Heart right ventricle (tissue), 16 donors: ENCODE measurements at places on chromosomes 12 and 14.

DNA sequence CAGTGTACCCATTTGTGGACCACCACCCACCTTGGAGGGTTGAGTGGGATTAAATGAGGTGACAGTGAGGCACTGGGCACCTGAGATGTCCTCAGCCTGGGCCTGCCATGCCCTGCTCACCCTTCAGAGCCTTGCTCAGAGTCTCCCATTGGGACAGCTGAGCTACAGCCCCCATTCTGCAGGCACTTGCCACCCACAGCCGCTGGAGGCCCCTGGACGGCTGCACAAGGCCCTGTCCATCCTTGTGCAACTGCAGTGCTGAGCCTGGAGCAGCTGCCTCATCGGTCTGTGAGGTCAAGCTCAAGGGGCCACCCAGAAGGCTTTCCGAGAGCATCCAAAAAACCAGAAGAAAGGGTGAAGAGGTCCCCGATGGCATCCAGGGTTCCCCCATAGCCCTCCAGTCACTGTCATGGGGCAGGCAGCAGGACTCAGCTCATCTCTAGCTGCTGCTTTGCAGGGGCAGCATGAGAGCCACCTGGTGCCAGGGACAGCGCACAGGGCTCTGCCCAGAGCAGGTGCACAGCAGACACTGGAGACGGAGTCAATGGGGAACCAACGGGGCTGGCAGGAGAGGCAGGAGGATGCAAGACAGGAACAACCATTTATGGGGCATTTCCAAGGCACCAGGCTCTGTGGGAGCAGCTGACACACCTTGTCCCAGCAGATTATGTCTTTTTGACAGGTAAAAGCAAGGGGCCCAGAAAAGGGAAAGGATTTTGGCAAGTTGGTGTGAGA lies 84.6 kb downstream of the ARL6IP4 start:
- no peak for DNase-seq

- DNase-seq = no peak
Measured at GRCh38 chr12:51281202-51281924, 11.1 kb upstream of the SMAGP start.

GRCh38 chr12:65881965-65882413 lies 57.7 kb downstream of the HMGA2 start:
- DNase-seq = peak; percentile 77

DNA sequence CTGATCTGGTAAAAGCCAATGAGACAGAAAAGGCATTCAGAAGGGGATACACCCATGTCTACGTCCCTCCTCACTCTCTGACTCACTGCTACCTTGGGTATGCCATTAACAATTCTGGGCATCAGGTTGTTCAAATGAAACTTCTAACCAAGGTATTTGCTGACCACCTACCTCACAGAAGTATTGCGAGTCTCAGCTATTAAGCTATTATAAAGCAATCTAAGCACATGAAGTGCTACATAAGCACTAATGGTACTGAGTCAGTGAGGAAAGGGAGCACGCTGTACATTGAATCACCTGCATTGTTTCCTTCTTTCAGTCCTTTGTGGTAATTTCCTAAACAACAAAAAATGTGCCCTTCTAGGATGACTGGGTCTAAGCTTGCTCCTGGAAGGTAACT lies 62.8 kb upstream of the CCDC91 start:
- no peak for DNase-seq

GRCh38 chr14:86858031-86858430 lies 1135.0 kb downstream of the GALC start:
- DNase-seq = no peak
